ENCODE measurements at places on chromosomes 3 and 15.

DNA sequence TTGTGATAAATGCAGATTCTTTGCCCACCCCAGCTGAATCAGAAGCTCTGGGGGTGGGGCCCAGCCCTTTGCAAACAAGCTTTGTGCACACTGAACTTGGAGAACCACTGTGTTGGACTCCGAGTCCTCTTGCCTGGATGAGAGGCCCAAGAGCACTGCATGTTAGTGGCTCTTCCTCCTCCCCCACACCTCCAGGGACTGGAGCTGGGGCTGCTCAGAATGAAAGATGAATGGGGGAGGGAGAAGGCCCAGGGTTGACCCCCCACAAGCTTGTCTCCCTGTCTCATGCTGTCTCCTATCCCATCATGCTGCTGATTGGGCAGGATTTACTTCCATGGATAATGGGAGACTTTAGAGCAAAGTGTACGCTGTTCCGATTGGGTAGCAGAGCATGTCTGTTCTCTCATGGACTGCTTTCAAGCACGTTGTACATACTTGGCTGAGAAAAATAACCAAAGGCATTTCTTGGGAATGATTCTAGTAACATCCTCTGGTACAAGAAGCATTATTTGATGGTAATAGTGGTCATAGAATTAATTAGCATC lies 99.6 kb downstream of the PGPEP1L start:
- DNase-seq: no peak

- no peak for DNase-seq
Observed at GRCh38 chr3:65653731-65654130, 385.0 kb downstream of the MAGI1 start.

DNA sequence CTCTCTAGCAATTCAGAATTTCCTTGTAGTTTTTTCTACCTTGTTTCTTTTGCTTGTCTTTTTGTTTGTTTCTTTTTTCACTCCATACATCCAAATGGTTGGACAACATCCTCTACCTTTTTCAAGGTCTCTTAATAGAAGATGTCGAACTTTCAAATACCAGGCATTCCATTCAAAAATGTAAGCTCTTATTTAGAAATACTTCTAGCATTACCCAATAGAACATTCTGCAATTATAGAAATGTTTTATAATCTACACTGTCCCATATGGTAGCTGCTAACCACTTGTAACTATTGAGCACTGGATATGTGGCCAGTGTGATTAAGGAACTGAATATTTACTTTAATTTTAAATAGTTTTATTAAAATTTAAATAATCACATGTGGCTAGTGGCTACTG lies 196.2 kb upstream of the MRPL3 start:
- no peak for DNase-seq

- DNase-seq: no peak
Observed at GRCh38 chr15:85869124-85869523, 74.4 kb upstream of the KLHL25 start.
